Right atrium auricular region (tissue), 2 donors: ENCODE measurements at places on chromosomes 16 and 17.
A peak's percentile ranks its signal among the peaks of the same experiment; 100 is the strongest.

GRCh38 chr16:48003206-48003907 is 152.4 kb downstream of the ABCC12 start:
- H3K36me3 ChIP-seq, result no peaks in the 10 kb centered on the region
- no peak for DNase-seq
- no peaks in the 10 kb centered on the region for H3K27me3 ChIP-seq
- no peak overlapping the region for H3K27ac ChIP-seq
- no peaks in the 10 kb centered on the region for H3K4me1 ChIP-seq

- peak overlapping the region; percentile 66 for H3K27ac ChIP-seq
- no peaks in the 10 kb centered on the region for H3K27me3 ChIP-seq
- no peaks in the 10 kb centered on the region for H3K4me1 ChIP-seq
- H3K4me3 ChIP-seq, result peak overlapping the region; percentile 74
- peak; percentile 92 for DNase-seq
- no peaks in the 10 kb centered on the region for H3K36me3 ChIP-seq
These were observed 16.5 kb upstream of the ARHGAP17 start for GRCh38 chr16:25031441-25032307.

GRCh38 chr17:44733753-44734152 is 25.0 kb upstream of the ADAM11 start:
- DNase-seq, result no peak
- no peak overlapping the region for H3K27ac ChIP-seq
- H3K36me3 ChIP-seq, result peaks cover 5% of the 10 kb centered on the region
- no peaks in the 10 kb centered on the region for H3K27me3 ChIP-seq
- no peaks in the 10 kb centered on the region for H3K4me1 ChIP-seq

DNA sequence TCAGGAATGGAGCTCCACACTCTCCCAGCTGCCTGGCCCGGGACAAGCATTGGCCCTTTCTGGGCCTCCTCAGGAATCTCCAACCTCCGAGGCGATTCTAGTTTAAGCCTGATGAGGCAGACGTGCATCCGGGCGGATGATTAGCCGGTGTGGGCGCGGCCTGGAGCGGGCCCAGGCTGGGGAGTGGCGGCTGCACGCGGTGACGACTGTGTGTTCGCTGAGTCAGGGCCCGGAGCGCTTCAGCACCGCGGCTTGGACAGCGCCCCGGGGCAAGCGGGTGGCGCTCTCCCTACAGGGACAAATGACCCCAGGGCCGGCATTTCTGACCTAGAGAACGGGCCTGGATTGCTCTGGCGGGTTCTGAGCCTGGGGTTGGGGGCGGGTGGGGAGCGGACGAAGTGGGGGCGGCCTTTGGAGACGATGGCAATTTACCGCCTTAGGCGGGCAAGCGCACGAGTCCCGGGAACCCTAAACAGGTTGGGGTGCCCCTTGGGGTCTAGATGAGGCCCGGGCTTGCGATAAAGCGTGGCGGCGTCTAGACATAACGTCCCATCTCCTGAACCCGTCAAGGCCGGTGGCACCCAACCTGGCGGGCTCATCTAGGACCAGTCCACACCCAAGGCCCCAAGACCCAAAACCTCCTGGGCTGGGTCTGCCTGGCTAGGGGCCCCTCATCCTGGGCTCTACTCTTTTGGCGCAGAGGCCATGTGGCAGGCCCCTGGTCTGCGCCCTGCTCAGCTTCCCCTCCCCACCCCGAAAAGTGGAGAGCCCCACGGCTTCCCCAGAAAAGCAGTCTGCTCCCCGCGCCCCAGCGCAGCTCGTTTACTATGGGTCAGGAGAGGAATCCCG is 22.3 kb upstream of the ZNHIT3 start:
- no peaks in the 10 kb centered on the region for H3K4me1 ChIP-seq
- no peak overlapping the region for H3K4me3 ChIP-seq
- H3K27ac ChIP-seq, result no peak overlapping the region
- H3K27me3 ChIP-seq, result no peaks in the 10 kb centered on the region
- H3K36me3 ChIP-seq, result no peaks in the 10 kb centered on the region
- no peak for DNase-seq

- H3K27me3 ChIP-seq, result no peaks in the 10 kb centered on the region
- no peaks in the 10 kb centered on the region for H3K4me1 ChIP-seq
- H3K36me3 ChIP-seq, result peaks cover 5% of the 10 kb centered on the region
- no peak overlapping the region for H3K4me3 ChIP-seq
These were observed 41.8 kb upstream of the SLC12A3 start for GRCh38 chr16:56823081-56823733.

DNA sequence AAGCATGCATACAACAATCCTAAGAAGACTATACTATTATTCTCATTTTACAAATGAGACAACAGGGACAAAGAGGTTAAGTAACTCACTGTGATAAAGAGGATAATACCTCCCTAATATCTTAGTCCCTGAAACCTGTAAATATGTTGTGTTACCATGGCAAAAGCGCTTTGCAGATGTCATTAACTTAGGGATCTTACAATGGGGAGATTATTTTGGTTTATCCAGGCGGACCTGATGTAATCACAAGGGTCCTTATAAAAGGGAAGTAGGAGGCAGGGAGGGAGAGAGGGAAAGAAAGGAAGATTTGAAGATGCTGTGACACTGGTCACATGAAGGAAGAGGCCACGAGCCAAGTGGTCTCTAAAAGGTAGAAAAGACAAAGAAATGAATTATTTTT is 164.7 kb downstream of the CNTNAP4 start:
- no peaks in the 10 kb centered on the region for H3K36me3 ChIP-seq
- DNase-seq, result no peak
- no peaks in the 10 kb centered on the region for H3K4me1 ChIP-seq

DNA sequence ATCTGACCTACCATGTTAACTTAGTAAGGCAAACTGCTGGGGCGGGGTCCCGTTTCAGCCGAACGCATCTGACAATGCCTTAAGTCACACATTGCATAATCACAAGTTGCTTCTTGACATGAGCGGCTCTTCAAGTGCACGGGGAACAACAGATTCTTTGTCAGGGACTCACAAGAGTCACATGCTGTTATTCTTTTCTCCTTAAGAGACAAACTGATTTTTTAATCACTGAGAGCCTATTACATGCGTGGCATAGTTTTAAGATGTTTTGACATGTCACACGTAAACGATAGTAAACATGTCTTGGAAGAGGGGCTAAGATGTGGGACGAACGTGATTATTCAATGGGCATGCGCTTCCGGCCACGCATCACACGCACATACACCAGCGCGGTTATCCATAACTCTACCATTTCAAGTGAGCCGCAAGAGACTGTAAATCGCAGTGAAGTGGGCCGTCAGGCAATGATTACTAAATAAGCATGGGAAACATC is 63.4 kb downstream of the ADCY9 start:
- no peak overlapping the region for H3K4me3 ChIP-seq
- no peaks in the 10 kb centered on the region for H3K4me1 ChIP-seq
- DNase-seq, result peak; percentile 77
- H3K36me3 ChIP-seq, result no peaks in the 10 kb centered on the region
- no peaks in the 10 kb centered on the region for H3K27me3 ChIP-seq

DNA sequence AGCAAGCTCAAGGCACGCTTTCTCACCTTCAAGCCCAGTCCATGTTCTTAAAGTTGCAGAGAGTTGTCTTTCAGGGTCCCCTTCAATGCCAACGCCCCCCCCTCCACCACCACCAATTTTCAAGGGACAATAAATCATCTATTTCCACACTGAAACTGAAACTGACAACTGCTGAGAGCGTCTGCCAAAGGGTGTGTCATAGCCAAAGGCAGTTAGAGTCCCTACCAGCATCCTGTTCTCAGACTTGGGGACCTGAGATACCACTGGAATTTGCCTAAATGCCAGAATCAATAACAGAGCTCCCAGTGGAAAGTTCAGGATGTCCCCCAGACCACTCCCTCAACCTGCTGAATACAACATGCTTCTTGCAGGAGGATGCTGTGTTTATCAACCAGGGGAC is 133.2 kb upstream of the SOX9 start:
- no peaks in the 10 kb centered on the region for H3K4me1 ChIP-seq
- H3K27ac ChIP-seq, result no peak overlapping the region
- no peak for DNase-seq
- no peaks in the 10 kb centered on the region for H3K36me3 ChIP-seq

- no peaks in the 10 kb centered on the region for H3K27me3 ChIP-seq
- DNase-seq, result no peak
- H3K4me1 ChIP-seq, result no peaks in the 10 kb centered on the region
- no peak overlapping the region for H3K27ac ChIP-seq
- H3K36me3 ChIP-seq, result no peaks in the 10 kb centered on the region
These were observed 57.5 kb downstream of the BEAN1 start for GRCh38 chr16:66484453-66485213.

DNA sequence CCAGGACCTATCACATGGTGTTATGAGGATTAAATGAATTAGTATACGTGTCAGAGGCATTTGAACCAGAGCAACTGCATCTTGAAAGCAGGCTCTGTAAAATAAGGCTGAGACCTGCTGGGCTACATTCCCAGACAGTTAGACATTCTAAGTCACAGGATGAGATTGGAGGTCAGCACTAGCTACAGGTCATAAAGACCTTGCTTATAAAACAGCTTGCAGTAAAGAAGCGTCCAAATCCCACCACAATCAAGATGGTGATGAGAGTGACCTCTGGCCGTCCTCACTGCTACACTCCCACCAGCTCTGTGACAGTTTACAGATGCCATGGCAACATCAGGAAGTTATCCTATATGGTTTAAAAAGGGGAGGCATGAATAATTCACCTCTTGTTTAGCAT is 71.8 kb downstream of the IRF8 start:
- no peaks in the 10 kb centered on the region for H3K36me3 ChIP-seq
- H3K27me3 ChIP-seq, result no peaks in the 10 kb centered on the region
- no peak overlapping the region for H3K27ac ChIP-seq
- no peaks in the 10 kb centered on the region for H3K4me1 ChIP-seq

- H3K36me3 ChIP-seq, result no peaks in the 10 kb centered on the region
- no peak overlapping the region for H3K4me3 ChIP-seq
- H3K27ac ChIP-seq, result no peak overlapping the region
- no peak for DNase-seq
These were observed 23.0 kb upstream of the SLC38A10 start for GRCh38 chr17:81317961-81318605.

DNA sequence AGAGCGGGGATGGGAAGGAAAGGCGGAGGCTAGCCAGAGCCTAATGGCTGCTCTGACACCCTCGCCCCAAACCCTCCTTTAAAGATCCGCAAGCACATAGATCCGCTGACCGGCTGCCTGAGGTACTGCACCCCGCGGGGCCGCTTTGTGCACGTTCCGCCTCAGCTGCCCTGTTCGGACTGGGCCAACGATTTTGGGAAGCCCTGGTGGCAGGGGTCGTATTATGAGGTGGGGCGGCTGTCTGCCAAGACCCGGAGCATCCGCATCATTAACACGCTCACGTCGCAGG is 663 bp downstream of the CYB5D1 start:
- H3K4me3 ChIP-seq, result peak overlapping the region; percentile 64
- peaks cover 42% of the 10 kb centered on the region for H3K4me1 ChIP-seq
- no peak for DNase-seq
- no peaks in the 10 kb centered on the region for H3K27me3 ChIP-seq
